ENCODE measurements at places on chromosomes 1 and 21.
A peak's percentile ranks its signal among the peaks of the same experiment; 100 is the strongest.

- DNase-seq: no peak
These were observed 16.4 kb downstream of the VWA5B1 start for GRCh38 chr1:20307026-20307425.

DNA sequence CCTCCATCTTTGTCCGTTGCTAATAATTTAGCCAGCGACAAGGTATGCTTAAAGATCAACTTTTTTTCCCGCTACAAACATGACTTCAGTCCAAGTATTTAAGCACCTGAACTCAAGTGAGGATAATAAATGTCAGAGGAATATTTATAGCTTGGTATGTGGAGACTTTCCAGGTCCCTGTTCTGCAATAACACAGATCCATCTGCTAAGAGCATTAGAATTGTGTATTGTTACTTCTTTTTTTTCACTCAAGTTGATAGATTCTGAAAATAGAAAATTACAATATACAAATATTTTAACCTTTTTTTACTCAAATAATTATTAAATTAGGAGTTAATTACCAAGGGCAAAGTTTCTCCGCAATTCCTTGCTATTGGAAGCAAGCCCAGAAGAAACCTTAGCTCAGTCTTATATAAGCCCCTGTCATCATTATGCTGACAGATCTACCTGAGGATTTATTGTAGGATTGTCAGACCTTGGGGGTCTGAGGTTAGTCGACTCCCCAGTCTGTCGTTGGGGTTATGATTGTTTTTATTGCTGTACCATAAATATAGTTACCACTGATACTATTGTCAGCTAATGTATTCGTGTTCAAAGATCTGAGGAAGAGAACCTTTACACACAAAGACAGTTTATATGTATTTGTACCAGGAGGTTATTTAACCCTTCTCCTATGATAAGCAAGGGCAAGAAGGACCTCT, 337.9 kb downstream of the TBX15 start:
- DNase-seq: no peak

GRCh38 chr1:94926126-94926914, 590 bp downstream of the CNN3 start:
- DNase-seq: peak; percentile 7

GRCh38 chr1:197798492-197798891, 23.2 kb upstream of the DENND1B start:
- DNase-seq: no peak

- DNase-seq: no peak
These were observed 38.9 kb upstream of the TARDBP start for GRCh38 chr1:10973552-10973951.

DNA sequence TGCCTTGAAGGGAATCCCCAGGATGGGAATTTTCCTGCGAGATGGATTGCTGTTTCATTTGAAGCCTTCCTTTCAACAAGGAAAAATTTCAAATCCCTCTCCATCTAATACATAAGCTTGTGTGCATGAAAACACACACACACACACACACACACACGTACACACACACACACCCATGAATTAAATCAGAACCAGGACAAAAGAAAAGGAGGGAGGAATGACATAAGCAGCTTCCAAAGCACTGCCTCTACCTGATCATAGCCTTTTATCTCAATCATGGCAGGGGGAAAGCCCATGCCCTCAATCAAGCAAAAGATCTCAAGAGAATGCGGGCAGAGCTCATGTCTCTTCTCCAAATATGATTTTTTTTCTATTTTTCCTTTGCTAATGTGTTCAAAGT, 139.7 kb downstream of the SLC44A5 start:
- DNase-seq: no peak

DNA sequence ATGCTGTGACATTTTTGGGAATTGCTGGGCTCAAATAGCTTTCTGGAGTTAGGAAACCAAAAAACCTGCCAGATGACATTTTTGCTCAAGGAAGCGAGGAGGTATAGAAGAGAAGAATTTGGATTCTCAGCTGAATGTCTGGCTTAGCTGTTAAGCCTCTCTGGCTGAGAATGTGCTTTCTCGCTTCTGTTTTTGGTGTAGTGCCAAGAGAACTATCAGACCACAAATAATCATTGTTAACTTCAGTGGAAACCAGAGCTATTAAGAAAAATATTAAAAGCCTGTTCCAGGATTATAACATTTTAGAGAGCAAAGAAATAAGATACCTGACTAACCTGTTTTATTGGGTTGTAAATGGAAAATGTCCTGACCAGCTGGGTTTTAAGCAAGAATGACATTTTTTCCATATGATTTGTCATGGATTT, 39.5 kb upstream of the DIPK1A start:
- no peak for DNase-seq

- peak; percentile 18 for DNase-seq
These were observed 3.2 kb upstream of the PRXL2B start for GRCh38 chr1:2583331-2583791.

DNA sequence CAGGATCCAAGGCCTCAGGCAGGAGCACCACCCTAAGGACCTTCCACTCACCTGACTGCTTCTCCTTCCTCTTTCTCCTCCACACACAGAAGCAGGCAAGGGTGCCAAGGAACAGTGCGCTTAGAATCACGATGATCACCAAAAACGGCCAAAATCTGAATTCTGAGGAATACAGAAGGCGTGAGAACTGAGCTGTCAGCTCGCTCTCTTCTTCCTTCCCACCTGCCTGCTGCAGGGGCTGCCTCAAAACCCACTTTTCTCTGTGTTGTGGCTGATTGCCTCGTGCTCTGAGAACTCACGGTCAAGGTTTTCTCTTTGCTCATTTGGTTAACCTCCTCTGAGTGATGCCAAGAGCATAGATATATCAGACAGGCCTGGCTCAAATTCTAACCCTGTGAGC, 23.8 kb downstream of the CD244 start:
- no peak for DNase-seq

GRCh38 chr1:76219366-76219818, 144.8 kb downstream of the ST6GALNAC3 start:
- DNase-seq: no peak

GRCh38 chr1:184569106-184569505, 182.3 kb downstream of the C1orf21 start:
- no peak for DNase-seq

DNA sequence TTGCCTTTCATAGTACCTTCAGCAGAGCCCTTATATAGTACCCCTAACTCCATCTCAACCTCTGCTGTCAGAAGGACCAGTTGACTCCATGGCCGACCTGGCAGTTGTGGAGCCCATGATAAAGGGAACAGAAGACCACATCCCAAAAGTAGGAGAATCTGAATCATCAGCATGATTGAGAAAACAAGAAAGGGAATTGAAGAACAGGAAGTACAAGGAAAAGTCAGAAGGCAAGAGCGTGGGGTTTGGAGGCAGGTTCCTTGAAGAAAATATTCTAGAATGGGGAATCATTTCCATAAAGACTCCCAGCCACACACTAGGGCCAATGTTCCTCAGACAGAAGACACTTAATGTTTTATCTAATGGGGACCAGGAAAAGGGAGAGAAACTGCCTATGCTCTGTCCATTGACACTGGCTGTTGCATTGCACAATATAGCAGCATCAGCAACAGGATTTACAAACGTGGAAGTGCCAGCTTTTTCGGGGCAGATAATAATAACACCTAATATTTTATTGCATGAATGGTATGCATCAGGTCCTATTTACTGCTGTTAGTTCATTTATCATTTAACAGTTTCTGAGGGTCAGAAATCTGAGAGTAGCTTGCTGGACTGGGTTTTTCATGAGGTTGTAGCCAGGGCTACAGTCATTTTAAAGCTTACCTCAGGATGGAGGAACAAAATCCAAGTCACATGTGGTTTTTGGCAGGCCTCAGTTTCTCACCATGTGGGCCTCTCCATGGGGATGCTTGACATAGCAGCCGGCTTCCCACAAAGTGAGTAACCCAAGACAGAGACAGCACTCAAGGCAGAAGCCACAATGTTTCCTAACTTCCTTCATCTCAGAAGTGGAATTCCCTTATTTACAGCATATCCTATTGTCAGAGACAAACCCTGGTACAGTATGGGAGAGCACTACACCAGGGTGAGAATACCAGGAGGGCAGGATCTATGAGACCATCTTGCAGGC, 483.4 kb downstream of the PLPP3 start:
- DNase-seq: no peak

- DNase-seq: peak; percentile 76
These were observed 79.0 kb downstream of the RAVER2 start for GRCh38 chr1:64823691-64824476.

DNA sequence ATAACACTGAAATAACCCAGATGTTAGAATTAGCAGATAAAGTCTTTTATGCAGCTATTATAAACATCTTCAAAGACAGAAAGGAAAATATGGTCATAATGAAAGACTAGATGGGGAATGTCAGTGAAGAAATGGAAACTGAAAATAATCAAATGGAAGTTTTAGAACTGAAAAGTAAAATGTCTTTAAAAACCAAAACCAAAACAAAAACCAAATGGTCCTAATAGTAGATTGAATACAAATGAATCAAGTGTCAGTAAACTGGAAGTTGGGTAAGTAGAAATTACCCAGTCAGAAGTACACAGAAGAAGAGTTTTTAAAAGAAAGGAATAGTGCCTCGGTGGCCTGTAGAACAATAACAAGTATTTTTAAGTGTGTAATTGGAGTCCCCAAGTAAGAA, 72.7 kb downstream of the SYCP1 start:
- no peak for DNase-seq

DNA sequence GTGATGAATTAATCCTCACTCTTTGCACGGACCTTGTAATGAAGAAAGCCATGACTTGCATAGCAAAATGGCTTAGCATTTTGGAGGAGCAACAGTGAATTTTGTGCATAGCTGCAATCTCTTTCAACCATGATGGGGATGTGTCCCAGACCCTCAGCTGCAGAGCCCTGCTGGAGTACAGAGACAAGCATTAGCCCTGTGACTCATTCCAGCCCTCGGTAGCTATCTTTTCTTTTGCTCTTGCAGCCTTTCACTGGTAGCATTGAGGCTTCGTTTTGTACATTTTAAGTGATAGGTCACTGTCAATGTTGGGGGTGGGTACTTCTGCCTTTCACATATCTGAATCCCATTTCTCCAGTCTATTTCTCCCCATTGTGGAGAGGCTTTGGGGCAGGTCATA, 58.4 kb downstream of the SLC35F3 start:
- DNase-seq: no peak

- no peak for DNase-seq
These were observed 6.8 kb downstream of the CASQ2 start for GRCh38 chr1:115761601-115762302.

- DNase-seq: no peak
These were observed 522.6 kb upstream of the PLXNA2 start for GRCh38 chr1:208766832-208767231.

DNA sequence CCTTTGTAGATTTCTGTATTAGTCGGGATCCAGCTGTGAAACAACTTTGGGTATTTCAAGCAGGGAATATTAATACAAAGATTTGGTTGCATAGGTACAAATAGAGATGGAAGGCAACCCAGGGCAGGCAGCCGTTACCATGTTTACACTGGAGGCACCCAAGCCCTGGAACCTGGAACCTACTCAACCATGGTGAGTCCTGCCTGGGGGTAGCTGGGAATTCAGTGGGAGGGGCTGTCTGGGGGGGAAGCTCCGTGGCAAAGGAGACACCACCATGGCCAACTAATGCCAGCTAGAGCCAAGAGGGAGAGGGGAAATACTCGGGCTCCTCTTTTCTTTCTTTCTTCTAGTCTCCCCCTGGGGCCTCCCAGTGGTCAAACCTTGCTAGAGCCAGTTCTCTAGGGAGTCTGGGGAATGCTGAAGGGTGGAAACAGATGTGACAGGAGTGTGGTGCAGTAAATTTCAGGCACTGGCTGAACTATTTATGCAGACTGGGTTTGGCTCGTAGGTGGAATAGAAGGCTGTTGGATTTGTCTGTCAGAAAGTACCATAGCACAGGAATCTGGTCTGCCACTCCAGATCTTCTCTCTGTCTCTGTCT, 91.9 kb upstream of the CACNA1E start:
- no peak for DNase-seq

- no peak for DNase-seq
These were observed 20.6 kb downstream of the PGLYRP3 start for GRCh38 chr1:153292185-153292584.

DNA sequence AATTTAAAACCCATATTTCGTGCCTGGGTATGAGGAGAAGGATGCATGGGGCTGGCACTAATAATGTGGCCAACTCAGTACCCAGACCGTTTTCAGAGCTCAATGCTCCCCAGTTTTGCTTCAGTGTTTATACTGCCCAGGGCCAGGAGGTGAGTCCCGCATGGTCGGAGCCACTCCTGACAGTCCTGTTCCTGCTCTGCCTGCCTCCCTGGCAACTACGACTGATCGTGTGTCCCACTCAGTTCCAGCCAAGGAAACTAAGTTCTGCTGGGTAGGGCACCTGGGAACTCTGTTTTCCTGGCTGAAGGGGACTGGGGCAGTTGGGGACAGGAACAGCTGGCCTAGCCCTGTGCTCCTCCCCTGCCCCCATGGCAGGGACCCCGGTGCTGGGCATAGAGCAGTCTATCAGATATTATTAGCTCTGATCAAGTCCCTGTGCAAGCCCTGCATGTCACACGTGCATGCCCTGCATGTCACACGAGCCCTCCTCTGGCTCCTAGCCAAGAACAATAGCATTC, 19.2 kb downstream of the S100A7 start:
- no peak for DNase-seq

DNA sequence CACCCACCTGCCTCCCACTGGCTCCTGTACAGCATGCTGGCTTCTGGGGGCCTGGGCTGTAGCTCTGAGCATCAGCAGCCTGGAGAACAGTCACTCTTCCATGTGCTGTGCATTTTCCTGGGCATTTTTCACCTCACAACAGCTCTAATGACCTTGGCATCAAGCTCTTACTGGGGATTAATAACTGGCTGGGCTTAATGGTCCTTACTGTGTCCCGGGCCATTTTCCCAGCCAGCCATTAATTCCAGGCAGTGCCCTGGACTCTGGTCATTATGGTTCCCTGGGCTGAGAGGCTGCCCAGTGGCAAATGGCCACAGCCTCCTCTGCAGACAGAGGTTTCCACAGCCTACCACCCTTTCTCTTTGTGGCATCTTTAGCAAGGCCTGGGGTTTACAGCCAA, 171.8 kb downstream of the ST6GALNAC5 start:
- no peak for DNase-seq

- no peak for DNase-seq
These were observed 25.2 kb upstream of the OR10J4 start for GRCh38 chr1:159406821-159407220.

GRCh38 chr1:193060406-193060805, 994 bp downstream of the RO60 start:
- no peak for DNase-seq

GRCh38 chr1:204568576-204569315, 52.5 kb downstream of the MDM4 start:
- no peak for DNase-seq

GRCh38 chr1:193685986-193686385, 499.6 kb upstream of the B3GALT2 start:
- DNase-seq: no peak

DNA sequence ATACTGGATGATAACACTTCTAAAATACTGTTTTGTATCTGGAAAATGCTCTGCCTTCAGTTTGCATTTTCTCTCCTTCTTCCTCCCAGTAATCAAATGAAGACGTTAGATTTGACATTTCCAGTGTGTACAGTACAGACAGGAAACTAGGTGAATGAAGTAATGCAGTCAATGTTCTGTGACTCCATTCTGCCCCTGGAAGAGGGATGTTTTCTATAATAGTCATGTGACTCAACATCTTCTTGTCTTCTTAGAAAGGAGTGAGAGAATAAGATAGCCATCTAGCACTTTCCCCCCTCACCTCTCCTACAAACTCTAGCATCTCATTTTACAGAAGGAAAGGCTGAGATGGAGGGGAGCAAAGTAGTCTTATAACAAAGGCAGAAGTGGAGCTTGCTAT, 77.6 kb downstream of the DDR2 start:
- DNase-seq: no peak

- peak; percentile 25 for DNase-seq
These were observed 32.2 kb downstream of the BATF3 start for GRCh38 chr1:212667223-212668139.

- no peak for DNase-seq
These were observed 170.7 kb downstream of the DHRS3 start for GRCh38 chr1:12447307-12447706.

All from CD4-positive, alpha-beta T cell treated with Interleukin-10 for 1 hour (primary cell).